ENCODE measurements at places on chromosomes 12 and 14. TPM values are rescaled to one million over a fixed set of nuclear protein-coding genes. Genes with fewer than 3 reads are reported as not detected.

GRCh38 chr14:42145766-42146165 lies 539.1 kb downstream of the LRFN5 start:
- no peak overlapping the region for H3K27ac ChIP-seq
- no peaks in the 10 kb centered on the region for H3K4me1 ChIP-seq
- no peak overlapping the region for H3K4me3 ChIP-seq
- H3K27me3 ChIP-seq = no peaks in the 10 kb centered on the region
- no peak for DNase-seq

- peaks cover 66% of the 10 kb centered on the region for H3K36me3 ChIP-seq
- H3K27me3 ChIP-seq = no peaks in the 10 kb centered on the region
- no peak overlapping the region for H3K4me3 ChIP-seq
- no peak for DNase-seq
- peaks cover 16% of the 10 kb centered on the region for H3K4me1 ChIP-seq
- no peak overlapping the region for H3K27ac ChIP-seq
Measured at GRCh38 chr12:10220398-10221077, 7.9 kb downstream of the GABARAPL1 start.

DNA sequence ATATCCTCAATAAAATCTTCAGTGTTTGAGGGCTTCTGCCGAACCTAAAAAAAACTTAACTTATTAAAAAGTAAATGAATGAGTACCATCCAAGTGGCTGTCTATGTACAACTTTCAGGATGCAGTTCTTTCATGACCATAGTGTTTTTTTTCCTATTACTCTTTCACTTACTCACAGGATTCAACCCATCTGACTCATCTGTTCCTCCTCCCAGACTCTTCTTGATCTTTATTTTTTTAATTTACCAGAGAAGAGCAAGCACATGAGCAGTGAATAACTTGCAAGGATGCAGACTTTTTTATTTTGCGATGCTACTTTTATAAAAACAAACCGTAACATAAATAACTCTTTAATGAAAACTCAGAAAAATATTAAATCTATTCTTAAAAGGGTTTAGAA lies 24.5 kb downstream of the RECQL start:
- H3K4me3 ChIP-seq = no peak overlapping the region
- no peaks in the 10 kb centered on the region for H3K36me3 ChIP-seq
- H3K27ac ChIP-seq = no peak overlapping the region
- DNase-seq = no peak
- H3K4me1 ChIP-seq = peaks cover 14% of the 10 kb centered on the region

PAH gene
- 9.9 TPM for total RNA-seq

POTEG gene
- total RNA-seq = not detected

DNA sequence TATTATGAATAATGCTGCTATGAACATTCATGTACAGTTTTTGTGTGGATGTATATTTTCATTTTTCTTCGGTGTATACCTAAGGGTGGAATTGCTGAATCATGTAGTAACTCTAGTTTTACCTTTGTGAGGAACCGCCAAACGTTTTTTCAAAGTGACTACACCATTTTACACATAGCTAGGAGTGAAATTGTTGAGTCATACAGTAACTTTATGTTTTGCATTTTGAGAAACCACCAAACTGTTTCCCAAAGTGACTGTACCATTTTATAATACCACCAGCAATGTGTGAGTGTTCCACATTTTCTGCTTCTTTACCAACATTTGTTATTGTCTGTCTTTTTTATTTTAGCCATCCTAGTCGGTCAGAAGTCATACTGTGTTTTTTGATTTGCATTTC lies 3.1 kb upstream of the TPH2 start:
- peaks cover 17% of the 10 kb centered on the region for H3K27me3 ChIP-seq
- no peak overlapping the region for H3K4me3 ChIP-seq
- no peak overlapping the region for H3K27ac ChIP-seq
- H3K4me1 ChIP-seq = no peaks in the 10 kb centered on the region

DNA sequence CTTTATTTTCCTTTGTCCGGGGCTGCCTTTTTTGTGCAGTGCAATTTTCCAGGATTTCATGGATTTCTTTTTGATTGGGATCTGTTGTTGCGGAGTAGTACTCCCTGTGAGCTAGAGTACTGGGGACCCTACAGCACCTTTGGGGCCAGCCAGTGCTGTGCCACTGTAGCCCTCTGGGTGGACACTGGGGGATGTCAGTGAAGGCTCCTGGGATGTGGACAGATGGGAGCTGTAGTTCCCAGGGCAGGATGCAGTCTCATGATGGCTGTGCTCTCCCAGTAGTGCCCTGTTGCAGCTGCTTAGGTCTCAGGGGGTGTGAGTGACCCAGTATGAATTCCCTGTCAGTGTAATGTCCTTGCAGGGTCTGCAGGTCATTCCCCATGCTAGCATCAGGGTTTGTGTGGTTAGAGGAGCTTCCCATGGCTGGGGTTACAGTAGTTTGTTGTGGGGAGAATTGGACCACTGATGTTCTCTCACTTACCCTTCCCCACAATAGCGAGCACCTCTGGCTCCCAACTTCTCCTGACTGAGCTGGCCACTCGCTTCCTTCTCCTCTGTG lies 72.2 kb downstream of the BRMS1L start:
- no peak overlapping the region for H3K27ac ChIP-seq
- H3K36me3 ChIP-seq = no peaks in the 10 kb centered on the region
- H3K27me3 ChIP-seq = no peaks in the 10 kb centered on the region
- no peak overlapping the region for H3K4me3 ChIP-seq
